ENCODE measurements at places on chromosomes 7 and 10.

GRCh38 chr10:14302035-14302434, 28.7 kb downstream of the FRMD4A start:
- DNase-seq = no peak

GRCh38 chr10:113273181-113274163, 279.4 kb upstream of the HABP2 start:
- DNase-seq = peak; percentile 39

DNA sequence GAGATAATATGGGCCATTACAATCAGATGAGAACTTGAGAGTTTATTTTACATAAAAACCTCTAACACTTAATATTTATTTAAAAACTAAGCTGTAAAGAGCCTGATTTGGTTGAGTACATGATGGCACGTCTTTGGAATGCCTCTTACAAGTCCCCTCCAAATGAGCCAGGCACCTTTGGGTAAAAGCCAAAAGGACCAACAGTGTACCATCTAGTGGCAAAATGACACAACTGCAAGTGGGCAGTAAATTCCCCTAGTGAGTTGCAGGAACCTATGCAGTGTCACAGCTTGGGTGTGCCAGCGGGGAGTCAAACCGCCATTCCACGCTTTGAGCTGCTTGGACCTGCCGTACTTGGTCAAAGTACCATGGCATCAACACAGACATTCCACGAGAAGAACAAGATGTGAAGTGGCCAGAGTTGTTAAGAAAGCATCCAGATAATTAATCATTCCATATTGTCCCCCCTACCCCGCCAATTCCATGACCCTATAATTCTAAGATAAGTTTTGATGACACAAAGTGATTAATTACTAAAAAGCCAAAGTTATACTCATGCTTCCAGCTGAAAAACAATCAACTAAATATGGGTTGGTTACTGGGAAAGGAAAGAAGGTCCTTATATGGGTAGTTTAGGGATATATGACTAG, 115.2 kb downstream of the SORBS1 start:
- DNase-seq = no peak

- DNase-seq = no peak
Measured at GRCh38 chr10:12681252-12681651, 320.3 kb downstream of the CCDC3 start.

DNA sequence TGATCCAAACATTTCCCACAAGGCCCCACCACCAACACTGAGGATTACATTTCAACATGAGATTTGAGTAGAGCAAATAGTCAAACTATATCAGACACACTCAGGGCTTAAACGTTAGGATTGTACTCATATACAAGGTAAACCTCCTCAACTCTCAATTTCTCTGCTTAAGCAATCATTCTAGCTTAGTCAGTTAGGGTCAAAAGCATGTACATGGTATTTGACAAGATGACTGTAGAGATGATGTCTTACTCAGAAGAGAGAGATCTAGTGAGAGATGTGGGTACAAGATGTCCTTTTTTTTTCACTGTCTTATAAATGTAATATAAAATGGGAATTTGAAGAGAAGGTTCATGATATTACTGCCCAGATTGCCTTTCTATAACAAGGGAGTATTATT, 270.1 kb downstream of the PRKG1 start:
- DNase-seq = no peak

DNA sequence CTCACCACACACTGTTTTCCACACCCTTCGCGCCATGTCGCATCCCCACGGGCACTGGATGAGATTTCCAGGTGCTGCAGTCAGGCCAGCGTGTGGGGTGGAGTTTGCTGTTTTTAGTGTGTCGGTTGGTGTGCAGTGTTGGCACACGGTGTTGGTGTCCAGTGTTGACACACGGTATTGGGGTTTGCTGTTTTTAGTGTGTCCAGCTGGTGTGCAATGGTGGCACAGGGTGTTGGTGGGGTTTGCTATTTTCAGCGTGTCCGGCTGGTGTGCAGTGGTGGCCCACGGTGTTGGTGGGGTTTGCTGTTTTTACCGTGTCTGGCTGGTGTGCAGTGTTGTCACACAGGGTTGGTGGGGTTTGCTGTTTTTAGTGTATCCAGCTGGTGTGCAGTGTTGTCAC, 20.1 kb upstream of the PRKAR1B start:
- DNase-seq = no peak

GRCh38 chr7:100959894-100960293, 9.5 kb upstream of the MUC12 start:
- DNase-seq = no peak

GRCh38 chr7:2096692-2097387, 135.9 kb downstream of the MAD1L1 start:
- no peak for DNase-seq

GRCh38 chr10:123831259-123831658, 60.3 kb downstream of the CPXM2 start:
- no peak for DNase-seq

GRCh38 chr10:30902621-30903396, 128.9 kb downstream of the ZNF438 start:
- DNase-seq = no peak

DNA sequence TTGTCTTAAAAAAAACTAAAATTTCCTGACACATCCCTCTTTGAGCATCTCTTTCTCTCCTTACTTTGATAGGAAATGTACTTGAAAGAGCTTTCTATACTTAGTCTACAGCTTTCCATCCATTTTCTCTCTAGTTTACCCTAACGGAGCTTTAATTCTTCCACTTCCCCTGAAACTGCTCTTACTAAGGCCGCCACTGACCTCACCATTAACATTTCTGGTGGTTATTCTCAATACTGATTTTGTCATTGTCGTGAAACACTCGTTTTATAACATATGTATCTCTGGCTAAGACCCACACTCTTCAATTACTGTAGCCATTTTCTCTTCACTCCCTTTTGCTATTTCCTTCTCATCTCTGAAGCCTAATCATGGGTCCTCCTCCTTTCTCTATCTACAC, 262.0 kb upstream of the FERD3L start:
- no peak for DNase-seq

GRCh38 chr7:149456506-149457421, 4.1 kb downstream of the ZNF777 start:
- no peak for DNase-seq

GRCh38 chr10:44668336-44668735, 242.8 kb upstream of the TMEM72 start:
- DNase-seq = no peak

DNA sequence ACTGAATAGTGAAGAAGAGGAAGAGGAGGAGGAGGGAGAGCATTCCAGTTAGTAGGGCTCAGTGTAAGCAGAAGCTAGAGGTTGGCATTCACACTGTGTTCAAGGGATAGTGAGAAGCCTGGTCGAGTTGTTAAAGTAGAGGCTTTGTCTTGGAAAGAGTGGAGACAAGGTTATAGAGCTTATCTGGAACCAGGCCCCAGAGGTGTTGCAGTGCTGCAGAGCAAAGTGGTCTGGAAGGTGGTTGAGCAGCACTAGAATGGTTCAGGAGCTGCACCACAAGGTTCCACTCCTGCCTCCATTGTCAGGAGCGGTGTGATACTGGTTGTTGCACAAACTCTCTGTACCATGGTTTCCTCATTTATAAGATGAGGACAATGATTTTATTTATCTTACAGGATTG, 8.8 kb upstream of the PCGF5 start:
- DNase-seq = no peak

DNA sequence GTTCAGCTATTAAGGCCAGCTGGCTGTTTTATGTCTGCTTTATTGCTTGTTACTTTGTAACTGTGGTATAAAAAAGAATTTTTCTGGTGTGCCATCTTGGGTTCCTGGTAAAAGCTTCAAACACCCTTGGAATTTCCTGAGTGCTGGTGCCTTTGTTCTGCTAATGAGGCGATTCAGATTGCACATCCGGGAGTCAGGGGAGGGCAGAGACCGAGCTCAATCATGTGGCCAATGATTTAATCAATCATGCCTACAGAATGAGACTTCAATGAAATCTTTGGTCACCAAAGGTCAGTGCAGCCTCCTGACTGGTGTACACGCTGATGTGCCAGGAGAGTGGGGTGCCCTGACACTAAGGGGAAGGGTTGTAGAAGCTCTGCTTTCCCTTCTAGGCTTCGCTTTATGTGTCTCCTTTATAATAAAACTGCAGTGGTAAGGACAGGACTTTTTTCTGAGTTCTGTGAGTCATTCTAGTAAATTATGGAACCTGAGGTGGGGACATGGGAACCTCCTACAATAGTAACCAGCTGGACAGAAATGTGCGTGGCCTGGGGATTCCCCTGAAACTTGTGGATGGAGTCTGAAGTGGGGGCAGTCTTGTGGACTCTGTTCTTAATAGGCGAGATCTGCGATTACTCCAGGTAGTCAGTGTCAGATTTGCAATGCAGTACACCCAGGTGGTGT, 69.4 kb upstream of the OGDHL start:
- DNase-seq = no peak

DNA sequence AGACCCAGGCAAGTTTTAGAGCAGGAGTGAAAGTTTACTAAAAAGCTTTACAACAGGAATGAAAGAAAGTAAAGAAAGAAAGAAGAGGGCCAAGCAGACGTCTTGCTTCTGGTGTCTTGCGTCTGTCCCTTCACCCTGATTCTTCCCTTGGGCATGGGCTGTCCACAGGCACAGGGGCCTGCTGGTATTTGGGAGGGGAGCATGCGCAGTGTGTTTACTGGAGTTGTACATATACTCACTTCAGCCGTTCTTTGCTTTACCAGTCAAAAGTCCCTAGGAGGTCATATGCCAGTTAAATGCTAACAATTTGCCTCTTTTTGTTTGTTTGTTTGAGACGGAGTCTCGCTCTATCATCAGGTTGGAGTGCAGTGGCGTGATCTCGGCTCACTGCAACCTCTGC, 875.9 kb downstream of the REEP3 start:
- DNase-seq = no peak

DNA sequence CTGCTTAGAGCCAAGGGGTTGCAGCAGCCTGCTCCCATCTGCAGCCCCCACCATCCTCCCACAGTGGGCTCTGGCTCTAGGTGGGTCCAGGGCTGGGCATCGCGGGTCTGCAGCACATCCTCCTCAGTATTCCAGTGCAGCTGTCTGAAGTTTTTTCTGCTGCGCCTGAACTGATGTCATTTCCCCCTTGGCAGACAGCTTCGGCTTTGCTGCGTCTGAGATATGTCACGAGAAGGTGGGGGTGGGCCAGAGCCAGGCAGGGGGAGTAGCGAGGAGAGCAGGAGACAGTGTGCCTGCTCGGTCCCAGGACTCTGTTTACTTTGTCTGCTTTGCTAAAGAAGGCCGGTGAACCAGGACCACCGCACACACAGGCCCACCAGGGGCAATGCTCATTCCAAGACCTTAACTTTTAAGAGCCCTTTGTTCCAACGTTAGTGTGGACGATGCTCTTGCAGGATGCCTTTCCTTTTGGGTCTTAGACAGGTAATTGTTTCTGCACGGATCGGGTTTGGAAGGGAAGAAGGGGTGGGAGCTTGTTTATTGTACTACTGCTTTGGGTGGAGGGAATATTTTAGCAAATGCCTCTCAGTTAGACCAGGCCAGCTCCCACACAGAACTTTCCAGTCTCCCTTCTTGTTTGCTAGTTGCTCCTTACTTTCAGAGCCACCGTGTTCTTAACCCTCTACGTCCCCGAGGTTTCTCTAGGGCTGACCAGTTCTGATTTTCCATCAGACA, 32.4 kb downstream of the WBP1L start:
- peak; percentile 25 for DNase-seq

Data from KG1 (cell line).